ENCODE measurements at places on chromosomes 4 and X.

- DNase-seq, result peak; percentile 38
Measured at GRCh38 chr4:110621839-110622751, 782 bp downstream of the PITX2 start.

- DNase-seq, result no peak
Measured at GRCh38 chr4:163663454-163664225, 169.2 kb downstream of the TMA16 start.

DNA sequence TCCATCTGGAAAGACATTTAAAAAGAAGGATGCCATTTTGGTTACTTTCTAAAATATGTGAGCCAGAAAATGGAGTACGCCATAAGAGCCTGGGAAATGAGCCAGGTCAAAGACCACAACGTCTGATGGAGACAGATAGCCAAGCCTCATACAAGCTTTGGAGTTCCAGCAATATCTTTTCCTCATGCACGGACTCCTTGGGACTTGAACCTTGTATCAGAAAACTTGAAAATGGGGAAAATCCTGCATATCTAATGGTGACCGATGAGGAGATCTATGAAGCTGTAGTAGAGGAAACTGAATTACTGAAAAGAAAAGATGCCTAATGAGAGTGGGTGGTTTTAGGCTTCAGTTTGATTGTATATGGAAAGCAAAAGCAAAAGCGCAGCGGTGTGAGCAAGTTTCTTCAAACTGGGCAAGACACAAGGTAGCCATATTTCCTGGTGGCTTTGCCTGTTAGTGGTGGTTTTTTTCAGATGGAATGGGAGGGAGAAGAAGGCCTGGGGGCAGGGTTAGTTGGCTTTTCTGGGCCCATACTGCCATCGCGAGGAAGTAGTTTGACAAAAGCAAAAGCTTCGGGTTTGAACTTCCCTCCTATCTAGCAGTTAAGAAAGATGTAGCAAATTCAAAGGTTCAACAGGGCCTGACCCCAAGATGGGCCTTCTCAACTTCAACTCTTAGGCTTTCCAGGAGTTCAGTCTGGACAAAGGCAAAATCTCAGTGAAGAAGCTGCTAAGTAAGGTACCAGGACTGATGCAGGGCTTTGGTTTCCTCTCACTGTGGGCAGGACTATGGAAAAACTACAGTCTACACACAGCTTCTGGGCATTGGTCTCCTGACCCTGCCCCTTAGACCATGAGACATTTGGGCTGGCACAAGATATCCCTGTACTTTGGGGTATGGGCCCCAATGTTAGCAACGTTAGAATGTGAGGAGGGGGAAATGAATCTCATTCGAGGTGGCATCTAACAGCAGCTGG, 210.0 kb upstream of the STK26 start:
- peak; percentile 76 for DNase-seq

GRCh38 chr4:40306226-40306625, 28.9 kb upstream of the CHRNA9 start:
- no peak for DNase-seq

DNA sequence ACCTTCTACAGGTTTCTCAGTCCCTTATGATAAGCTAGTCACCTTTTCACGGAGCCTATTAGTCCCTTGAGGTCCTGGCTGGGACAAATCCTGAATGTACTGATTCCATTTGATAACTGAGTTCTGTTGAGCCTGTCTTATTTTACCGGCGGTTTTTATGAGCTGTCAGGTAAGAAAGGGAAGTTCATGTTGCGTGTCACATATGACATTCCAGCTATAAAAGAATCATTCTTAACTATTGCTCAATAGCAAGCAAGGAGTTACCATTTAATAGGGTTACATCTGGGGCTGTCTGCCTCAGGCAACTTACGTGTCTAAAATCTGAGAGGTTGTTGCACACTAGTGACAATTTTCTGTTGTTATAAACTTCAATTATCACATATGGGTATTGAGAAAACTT, 394.6 kb downstream of the TECRL start:
- DNase-seq, result no peak

GRCh38 chr4:86718152-86718551, 124.0 kb downstream of the PTPN13 start:
- DNase-seq, result no peak

DNA sequence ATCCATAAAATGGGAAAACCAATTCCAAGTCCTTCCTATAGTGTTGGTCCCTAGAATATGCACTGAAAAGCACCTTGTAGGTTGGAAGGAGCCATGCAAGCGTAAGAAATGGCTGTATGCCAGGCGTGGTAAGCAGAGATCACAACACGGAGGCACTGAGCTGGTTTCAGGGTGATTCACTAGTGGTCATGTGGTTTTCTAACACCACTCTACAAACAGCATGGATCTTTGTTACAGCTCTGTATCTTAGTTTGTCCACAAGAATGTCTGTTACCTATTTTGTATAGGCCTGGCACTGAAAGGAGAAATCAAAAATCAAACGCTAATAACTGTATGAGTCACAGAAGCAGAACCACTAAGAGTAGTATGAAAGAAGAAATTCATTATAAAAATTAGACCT, 71.9 kb downstream of the MAGEB17 start:
- peak; percentile 36 for DNase-seq

DNA sequence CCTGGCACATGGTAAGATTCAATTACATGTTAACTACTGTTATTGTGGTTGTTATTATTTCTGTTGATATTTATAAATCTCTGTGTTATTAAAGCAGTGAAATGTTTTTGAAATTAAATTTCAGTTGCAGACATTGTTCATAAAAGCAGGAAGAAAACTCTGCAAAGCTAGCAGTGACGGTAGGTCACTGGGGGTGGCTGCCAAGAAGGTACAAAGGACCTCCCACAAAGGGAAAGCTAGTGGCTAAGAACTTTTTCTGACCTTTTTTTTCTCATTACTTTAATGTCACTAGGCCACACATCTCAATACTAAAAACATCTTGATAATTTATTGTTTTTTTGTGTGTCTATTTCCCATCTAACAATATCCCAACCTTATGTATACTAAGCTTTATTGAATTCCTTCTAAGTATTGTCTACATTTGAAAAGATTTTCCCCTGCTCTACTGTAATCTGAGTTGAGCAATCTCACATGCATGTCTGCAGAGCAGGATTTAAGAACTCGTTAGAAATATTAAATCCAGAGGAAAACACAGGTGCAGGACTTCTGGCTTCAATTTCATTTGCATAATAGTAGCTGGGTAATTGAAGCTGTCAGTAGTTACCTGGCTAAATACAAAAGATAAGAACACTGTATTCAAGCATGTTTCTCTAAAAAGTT, 197.3 kb downstream of the CFAP299 start:
- DNase-seq, result peak; percentile 6

GRCh38 chr4:124936427-124936826, 223.9 kb upstream of the ANKRD50 start:
- DNase-seq, result peak; percentile 83

DNA sequence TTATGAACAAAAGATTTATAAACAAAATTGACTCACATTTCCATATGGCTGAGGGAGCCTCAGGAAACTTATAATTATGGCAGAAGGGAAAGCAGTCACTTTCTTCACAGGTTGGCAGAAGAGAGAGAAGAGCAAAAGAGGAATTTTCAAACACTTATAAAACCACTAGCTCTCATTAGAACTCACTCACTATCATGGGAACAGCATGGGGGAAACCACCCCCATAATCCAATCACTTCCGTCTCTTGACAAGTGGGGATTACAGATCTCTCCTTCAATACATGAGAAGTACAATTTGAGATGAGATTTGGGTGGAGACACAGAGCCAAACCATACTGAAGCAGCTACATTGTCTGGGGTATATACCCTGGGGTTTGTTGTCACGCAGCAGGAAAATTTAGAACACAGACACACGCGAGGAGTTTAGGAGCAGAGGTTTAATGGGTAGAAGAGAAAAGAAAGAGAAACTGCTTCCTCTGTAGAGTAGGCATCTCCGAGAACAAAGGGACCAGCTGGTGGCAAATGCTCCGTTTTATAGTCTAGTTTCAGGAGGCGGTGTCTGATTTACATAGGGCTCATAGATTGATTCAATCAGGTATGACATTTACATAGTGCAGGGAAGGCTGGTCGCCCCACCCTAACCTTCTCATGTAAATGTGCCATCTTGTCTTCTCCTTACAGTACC, 2277.7 kb upstream of the AGA start:
- no peak for DNase-seq

- DNase-seq, result no peak
Measured at GRCh38 chr4:97938141-97938540, 205.1 kb downstream of the STPG2 start.

DNA sequence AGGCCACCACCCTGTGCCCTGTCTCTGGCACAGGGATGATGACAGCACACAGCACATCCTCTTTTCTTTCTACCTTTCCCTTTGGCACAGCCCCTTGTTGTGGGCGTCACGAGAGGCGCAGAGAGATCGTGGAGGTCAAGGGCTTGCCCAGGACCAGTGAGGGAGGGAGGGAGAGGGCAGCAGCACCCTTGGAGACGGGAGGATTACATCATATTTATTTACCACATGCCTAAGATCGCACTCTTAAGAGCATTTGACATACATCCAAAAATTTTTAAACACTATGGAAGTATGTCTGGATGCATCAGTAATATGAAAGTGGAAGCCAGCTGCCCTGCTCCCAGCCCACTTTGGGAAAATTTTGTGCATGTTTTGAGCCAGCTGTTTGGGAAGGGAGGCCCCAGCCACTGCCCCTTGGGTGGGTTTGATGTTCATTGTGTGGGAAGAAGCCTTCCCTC, 12.7 kb downstream of the WFS1 start:
- peak; percentile 63 for DNase-seq

- DNase-seq, result no peak
Measured at GRCh38 chrX:137792214-137792613, 226.3 kb downstream of the ZIC3 start.

DNA sequence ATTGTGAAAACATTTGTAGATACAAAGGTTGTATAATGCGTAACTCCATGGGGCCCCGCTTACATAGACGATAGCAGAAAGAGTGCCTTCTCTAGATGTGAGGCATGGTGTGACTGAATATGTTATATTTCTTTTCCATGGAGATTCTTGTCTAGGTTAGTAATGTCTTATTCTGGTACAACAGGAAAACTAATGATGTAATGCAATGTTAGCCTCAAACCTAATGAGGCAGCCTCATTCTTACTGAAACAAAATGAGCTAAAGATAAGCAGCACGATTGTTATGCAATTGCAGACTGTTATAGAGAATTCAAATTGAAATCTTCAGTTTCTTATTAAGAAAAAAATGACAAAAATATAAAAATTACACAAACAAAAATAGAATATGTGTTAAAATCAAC, 171.1 kb upstream of the ANKRD50 start:
- no peak for DNase-seq
